ENCODE measurements at places on chromosomes 12 and 14.

- no peak for DNase-seq
Observed at GRCh38 chr14:78849952-78850351, 679.8 kb downstream of the NRXN3 start.

DNA sequence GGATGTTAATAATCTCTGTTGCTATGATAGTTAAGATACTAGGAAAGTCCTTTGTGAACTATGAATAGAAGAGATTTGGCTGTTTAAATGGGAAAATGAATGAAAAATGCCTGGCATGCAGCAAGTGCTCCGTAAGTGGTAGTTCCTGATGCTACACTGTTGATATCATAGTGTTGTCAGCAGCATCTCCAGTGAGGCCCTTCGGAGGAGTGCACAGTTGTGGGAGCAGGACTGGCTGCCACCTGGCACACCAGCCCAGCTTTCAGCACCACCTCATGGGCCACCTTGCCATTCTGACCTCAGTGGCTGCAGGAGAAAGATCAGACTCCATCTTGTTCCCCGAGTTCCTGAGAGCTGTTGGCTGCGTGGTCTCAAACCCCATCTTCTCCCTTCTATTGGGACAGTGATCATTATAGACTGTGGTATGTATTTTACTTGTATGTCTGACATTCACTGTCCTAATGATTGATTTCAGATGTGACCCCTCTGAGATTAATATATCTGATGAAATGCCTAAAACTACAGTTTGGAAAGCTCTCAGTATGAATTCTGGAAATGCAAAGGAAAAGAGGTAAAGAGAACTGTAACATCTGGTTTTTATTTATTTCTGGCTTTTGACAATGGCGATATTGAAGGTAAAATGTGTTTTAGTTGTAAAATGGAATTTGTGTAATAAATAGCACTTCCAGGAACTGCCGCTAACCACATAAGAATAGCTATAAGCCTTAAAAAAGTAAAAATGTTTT is 80.9 kb downstream of the SLC4A8 start:
- DNase-seq = no peak

- DNase-seq = no peak
Observed at GRCh38 chr12:131461096-131461495, 249.8 kb upstream of the SFSWAP start.

DNA sequence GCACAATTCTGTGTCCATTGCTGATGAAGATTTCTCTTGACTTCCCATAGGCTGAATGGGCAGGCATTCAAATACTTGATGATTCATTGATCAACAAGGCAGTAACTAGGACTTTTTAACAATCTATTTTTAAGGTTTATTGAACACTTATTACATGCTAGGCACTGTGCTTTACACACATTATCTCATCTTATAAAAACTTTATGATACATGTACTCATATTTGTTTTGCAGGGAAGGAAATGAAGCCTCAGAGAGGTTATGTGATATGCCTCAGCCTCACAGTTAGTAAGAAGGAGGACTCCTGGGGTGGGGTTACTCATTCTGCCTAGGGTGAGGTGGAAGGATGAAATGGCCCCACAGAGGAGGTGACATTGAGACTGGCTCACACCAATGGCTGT is 12.9 kb upstream of the EMP1 start:
- no peak for DNase-seq

- no peak for DNase-seq
Observed at GRCh38 chr14:34980337-34980900, 2.4 kb upstream of the SRP54 start.

DNA sequence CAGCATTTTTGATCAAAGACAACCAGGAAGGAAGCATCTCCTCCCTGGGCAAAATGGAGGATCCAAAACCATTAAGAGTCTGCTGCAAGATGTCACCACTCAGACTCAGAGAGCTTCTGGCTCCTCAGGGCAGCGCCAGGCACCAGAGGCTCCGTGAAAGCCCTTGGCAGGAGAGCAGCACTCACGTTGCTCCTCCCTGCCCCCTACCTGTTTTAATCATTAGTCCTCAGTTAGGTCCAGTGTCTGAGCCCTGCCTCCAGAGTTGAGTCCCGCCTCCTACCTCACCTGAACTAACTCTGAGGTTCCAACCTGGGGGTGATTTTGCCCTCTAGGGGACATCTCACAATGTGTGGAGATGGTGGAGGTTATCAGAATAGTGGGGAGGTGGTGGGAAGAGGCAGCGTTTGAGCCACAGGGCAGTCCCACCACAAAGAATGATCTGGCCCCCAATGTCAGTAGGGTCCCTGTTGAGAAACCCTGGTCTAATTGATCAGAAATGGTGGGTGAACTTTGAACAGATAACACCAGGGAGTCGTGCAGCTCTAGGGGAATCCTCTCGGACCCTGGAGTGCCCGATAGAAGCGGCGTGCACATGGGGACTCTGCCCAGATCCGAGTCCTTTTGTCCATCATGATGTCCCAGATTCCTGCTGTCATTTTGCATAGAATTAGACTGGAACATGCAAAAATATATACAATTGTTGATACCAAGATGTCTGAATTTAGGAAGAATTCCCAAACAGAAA is 156.7 kb upstream of the DIO3 start:
- no peak for DNase-seq

- no peak for DNase-seq
Observed at GRCh38 chr12:21456291-21456780, 18.9 kb downstream of the PYROXD1 start.

- no peak for DNase-seq
Observed at GRCh38 chr14:86179980-86180379, 650.0 kb downstream of the FLRT2 start.

GRCh38 chr14:55138091-55138490 is 9.0 kb downstream of the LGALS3 start:
- DNase-seq = no peak

- no peak for DNase-seq
Observed at GRCh38 chr12:43816168-43816567, 10.1 kb upstream of the TWF1 start.

DNA sequence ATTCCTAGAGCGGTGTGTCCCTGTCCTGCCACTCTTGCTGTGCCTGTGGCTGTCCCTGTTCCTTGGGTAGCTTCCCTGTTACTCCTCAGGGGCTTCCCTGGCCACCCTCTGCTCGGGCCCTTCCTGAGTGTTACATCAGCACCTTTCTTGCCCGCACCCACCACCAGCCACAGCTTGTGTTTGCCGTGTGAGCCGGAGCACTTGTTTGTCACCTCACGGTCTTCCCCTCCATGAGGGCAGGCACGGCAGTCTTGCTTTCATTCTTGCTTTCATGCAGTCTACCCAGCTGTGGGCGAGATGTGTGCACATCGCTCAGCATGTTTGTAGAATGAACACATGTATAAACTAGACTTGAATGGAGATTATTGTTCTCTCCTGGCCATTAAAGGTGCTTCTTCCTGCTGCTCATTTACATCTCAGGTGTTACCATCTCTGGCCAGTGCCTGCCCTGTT is 42.0 kb downstream of the TRAF3 start:
- DNase-seq = no peak

GRCh38 chr12:79692860-79693577 is 2.3 kb upstream of the PAWR start:
- peak; percentile 62 for DNase-seq

DNA sequence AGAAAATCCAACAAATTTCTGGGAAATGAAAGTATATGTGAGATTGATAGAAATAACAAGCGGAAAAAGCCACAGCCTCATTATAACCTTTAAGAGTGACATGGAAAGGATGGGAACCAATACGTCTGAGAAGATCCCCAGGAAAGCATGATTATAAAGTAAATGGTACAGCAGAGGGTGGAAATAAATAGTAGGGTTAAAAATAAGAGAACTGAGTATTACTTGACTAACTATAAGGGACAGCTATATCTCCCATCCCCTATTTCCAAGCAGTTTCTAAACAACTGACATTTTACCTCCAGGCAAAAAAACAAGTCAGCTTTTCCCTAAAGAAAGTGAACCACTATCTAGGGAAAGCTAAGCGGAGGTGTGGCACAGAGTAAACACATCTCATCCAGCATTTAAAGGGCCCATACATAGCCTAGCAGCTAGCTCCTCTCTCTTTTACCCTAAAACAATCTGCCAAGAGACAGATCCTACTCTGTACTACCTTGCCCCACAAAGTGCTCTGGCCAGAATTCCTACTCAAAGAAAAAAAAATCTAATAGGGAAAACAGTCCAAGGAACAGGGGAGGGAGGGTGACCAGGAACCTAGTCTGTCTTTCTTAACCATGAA is 11.2 kb downstream of the OSBPL8 start:
- DNase-seq = no peak

DNA sequence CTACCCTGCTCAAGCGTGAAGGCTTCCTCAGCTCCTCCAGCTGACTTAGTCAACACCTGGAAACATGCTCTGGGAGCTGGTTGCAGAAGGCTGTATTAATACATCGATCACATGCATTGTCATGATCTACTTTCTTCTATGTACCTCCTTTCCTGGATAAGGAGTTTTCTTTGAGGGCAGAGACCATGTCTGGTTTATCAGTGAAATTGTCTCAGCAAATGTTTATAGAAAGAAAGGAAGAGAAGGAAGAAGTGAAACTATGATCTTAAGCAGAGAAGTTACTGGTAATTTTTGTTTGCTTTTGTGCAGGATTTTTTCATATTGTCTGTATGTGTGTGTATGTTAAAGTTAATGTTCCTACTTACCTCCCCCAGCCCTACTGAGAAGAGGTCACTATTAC is 4.5 kb downstream of the DYRK4 start:
- no peak for DNase-seq

DNA sequence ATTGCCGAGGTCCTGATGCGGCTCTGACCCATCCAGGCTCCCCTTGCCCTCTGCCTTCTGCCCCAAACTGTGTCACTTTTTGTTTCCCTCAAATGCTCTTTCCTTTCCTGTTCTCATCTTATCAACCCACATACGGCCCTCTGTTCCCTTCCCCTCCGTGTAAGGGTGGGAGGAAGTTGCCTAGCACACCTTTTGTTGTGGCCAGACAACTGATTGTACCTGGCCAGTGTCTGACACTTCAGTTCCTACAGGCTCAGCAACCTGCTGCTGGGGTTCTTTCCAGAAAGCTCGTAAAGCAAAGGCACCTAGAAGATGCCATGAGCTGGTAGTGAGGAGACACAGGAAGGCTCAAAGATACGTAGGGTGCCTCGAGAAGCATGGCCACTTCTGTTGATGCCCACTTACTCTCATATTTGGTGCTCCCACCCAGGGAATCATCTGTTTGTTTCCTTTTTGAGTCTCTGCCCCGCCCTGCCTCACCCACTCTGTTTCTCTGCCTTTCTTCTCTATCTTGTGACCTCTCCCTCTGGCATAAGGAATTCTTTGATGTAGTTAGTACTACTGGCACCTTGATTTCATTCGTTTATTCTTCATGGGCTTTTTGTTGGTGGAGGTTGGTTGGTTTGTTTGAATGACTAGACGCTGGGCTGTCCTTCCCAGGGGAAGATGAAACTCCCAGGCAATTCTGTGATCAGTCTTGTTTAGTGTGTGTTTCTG is 152.4 kb upstream of the FKBP4 start:
- DNase-seq = no peak

DNA sequence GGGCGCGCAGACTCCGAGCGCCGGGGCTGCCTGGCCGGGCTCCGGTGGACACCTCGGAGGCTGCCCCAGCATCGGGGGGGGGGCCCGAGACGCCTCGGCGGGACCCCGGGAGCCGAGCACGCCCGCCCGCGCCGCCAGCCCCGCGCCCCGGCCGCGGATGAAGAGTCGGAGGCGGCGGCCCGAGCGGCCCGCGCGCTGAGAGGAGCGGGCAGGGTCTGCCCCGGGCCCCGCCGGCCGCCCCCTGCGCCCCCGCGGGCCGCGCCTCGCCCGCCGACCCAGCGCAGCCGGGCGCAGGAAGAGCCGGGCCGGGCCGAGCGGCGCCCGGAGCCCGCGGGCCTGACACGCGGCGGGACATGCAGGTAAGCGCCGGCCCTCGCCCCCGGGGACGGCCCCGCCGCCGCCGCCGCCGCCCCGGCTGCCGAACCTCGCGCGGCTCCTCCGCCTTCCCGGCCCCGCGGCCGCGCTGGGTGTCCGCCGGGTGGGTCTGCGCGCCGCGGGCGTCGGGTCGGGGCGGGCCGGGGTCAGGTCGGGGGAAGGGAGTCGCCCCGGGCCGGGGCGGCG is 63.7 kb downstream of the FBXL14 start:
- DNase-seq = no peak

DNA sequence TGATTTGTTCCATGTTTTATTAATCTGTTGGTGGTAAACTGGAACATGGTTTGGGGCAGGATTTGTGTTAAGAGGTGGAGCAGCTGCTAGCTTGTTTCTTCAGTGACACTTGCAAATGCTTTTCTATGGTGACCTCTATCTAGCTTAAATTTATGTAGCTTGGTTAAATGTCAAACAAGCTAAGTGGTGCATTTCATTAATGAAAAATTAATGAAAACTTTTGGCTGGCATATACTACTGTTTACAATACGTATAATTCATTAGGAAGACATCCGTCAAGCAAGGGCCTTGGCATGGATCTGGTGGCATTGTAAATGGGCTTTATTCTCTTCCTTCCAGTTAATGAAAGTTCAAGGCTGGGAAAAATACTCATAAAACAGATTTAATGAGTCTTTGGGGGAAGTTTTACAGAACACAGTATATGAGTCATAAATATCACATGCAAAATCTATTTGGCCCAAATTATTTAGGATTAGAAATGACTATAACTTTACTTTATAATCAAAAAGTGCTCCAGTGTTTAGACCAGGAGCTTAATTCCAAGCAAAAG is 807.7 kb upstream of the SEL1L start:
- DNase-seq = no peak

DNA sequence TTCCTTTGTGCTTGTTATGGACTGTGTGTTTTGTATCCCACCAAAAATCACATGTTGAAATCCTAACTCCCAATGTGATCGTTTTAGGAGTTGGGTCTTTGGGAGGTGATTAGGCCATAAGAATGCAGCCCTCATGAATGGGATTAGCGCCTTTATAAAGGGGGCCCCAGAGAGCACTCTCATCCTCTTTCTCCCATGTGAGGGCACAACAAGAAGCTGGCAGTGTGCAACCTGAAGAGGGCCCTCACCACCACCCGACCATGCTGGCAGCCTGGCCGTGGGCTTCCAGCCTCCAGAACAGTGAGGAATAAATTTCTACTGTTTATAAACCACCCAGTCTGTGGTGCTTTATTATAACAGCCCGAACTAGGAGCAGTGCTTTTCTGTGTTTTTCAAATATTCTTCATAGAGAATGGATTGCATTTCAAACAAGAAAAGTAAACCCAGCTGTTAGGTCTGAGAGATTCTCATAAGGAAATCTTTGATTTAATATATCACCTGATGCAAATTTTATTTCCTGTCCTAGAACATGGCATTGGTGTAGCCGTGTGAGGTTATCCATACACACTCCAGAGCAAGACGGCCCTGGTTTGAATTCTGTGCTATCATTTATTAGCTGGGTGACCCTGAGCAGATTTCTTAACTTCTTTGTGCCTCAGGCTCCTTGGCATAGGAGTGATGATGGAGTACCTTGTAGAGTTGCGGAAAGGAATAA is 27.8 kb downstream of the HSPB8 start:
- no peak for DNase-seq

DNA sequence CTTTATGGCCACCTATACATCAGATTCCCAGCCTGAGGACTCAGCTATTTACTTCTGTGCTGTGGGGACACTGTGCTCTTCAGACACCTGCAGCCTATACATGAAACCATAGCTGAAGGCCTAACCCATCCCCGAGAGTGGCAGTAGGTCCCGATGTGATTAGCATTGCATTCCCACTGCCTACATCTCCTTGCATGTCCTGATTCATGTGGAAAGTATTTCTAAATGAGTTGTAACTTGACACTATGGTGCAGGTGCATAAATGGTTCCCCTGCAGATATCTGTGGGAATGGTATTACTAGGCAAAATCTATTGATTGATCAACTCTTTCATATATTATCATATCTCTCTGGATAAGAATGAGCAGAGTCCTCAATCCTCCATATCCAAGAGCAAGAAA is 433.5 kb downstream of the DAD1 start:
- no peak for DNase-seq

- no peak for DNase-seq
Observed at GRCh38 chr12:49827051-49827400, 1.2 kb downstream of the NCKAP5L start.
